ENCODE measurements at places on chromosomes 2 and 18.

- DNase-seq = no peak
These were observed 158.4 kb downstream of the FMNL2 start for GRCh38 chr2:152493417-152493816.

DNA sequence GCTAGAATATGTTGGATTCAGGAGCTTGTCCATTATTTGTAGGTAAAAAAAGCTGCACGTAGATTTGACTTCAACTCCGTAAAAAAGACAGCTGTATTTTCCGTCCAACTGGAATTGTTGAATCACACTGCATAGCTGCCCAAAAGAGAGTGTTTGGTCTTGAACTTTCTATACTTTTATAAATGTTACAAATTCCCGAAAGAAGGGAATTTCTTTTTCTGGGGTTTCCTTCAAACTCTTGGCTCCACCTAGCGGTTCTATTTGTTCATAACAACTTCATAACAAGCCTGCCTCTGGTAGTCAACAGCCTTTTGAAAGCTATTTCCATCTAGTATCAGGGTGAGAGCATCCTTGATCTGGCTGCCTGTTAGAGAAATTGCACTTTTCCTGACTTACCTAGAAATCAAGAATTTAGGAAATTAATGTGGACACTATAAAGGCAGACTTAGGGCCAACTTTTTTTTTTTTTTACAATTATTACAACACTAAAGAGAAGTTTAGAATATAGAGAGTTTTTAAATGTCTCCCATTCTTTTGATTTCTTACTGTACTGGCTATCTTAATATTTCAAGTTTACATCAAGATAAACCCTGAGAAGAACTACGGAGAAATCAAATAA is 48.1 kb downstream of the TMEM185B start:
- DNase-seq = no peak

DNA sequence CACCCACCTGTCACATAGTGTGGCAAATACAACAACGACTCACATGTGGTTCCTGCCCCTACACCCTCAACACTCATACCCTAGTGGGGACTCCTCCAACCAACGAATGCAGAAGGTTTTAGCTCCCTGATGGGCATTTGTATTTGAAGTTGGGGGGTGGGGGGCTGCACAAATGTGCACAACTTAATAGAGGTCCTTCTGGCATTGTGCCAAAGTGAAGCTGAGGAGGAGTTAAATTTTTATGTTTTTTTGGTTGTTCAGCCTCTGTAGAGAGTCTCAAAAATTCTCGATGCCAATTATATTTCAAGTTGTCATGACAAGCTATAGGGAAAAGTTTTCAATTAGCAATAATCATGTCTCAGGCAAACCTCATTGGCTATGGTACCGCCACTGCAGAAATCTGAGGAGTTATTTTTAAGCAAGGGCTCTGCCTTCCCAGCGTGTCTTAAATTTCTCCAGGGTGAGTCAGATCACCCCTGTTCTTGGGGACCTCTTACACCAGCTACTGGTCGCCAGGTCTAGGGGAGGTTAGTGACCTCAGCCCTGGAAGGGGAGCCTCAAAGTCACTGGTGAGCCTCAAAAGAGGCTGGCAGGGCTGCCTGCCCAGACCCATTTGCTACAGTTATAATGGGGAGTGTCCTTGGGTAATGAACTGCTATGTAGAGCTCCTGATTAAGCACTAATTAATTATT is 102.7 kb upstream of the TAF1B start:
- no peak for DNase-seq

DNA sequence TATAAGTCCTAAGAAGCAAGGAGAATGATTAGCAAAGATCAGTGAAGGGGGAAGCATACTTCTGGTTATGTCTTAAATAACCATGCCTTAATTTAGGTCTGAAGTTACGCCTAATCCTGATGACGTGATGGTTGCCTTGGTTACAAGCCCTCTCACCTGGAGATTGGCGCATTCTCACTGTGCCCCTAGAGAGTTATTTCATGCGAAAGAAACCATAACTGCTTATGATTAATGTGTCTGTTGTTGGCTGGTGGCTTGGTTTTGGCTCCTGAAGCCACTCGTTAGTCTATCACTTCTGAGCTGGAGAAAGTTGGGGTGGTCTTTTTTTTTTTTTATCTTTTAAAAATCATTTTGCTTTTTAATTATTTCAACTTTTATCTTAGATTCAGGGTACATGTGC is 47.0 kb downstream of the TNFRSF11A start:
- DNase-seq = no peak

- no peak for DNase-seq
These were observed 343.5 kb upstream of the NT5C1B start for GRCh38 chr2:18932853-18933252.

DNA sequence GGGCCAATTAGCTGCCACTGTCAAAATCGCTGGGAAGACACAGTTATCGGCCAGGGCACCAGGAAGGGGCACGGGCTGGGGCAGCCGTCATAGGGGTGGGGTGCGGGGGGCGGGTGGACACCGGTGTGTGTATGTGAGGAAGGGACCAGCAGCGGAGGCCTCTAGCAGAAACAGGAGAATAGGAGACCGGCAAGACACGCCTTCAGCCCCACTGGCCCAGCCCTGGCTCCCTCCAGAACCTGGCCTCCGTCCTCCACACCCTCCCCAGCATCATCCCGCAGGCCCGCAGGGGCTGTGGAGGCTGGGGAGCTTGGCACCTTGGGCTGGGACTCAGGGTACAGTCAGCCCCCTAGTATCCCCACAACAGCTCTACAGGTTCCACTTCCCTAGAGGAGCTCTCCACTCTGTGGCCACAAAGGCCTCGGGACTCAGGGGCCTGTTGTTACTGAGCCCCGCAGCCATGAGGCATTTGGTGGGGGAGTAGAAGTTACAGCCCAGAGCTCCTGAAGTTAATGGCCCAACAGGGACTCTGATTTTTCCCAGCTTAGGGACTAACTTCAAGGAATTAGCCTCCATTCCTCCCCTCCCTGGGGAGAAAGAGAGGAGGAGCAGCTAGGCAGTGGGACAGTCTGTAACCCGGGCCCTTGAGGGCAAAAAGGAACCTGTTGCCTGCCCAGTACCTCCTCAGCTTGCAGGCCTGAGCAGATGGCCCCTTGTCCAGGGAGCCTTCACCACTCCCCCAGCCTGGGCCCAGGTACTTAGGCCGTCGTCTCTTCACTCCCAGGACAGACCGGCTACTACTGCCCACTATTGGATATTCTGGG is 19.9 kb downstream of the SH2D6 start:
- no peak for DNase-seq

DNA sequence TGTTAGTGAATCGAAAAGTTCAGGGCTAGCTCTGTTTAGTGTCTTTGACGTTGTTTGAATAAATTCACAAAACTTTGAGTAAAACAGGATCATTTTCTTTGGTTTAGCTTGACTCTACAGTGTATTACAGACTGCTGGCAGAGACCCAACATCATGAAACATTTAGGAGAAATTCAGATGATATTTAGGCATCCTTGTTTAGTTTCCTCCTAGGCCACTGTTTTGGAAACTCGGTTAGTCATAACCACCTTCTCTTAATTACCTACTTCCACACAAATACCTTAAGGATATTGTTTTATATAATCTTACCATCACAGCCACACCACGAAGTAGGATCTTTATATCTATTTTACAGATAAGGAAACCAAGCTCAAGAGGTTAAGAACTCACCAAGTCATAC is 7.8 kb downstream of the LIMS1 start:
- DNase-seq = no peak

- no peak for DNase-seq
These were observed 56.4 kb downstream of the MERTK start for GRCh38 chr2:111954602-111955332.

DNA sequence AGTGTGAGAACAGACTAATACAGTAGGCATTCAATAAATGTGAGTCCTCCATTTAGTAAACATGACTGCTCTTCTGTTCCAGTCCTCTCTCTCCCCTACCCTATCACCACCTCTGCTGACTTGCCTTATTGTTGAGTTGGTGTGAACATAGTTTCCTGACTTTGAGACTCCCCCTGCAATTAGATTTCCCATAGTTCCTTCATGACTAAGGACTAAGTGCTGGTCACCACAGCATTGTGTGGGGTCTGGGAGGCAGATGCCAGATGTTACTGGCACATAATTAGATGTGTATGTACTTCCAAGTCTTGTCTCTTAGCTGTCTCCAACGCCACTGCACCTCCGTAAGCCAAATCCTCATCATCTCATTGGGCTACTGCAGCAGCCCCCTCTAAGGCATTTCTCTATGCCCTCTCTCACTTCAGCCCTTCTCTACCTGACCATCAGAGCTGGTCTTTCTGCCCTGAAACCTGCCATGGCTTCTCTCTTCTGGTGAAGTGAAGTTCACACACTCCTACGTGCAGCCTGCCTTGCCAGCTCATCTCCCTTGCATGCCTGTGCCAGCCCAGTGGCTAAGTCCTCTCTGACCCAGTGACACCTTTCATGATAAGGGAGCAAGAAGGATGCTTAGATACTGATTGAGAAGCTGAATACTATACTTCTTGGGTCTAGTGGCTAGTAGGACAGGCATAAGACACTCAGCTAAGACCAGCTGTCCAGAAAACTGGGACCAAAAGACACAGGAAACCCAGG is 81.6 kb upstream of the ALPP start:
- no peak for DNase-seq

GRCh38 chr2:220980966-220981675 is 591.0 kb downstream of the EPHA4 start:
- no peak for DNase-seq

DNA sequence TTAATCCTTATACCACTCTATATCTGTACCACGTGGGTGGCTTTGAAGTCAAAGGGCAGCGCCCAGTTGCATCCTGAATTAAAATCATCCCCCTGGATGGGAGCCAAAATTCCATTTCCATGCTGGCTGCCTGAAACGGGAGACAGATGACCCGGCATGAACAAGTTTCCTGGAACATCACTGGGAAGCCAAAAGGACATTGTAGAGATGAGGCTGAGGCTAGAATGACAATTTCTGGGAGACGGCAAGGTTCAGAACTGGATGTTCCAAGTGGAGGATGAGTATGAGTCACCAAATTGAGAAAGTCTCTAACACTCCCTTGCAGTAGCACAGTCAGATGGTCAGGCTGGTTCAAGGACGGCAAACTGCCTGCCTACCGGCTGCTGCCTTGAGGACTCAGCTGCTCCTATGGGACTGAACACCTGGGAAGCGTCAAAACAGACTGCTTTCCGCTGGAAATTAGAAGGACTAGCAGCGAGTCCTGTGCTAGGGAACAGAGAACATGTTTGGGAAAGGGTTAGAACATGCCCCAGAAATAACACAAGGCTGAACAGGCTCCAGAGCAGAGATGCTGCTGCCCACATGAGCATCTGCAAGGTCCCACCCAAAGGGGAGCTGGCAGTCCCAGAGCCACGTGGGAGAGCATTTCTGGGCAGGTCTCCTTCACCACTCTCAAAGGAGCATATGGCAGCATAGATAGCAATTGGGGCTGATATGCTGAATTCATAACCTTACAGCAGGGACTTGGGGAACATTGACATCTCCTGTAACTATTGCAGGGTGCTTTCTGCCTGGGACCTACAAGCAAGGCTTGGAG is 32.0 kb downstream of the YPEL5 start:
- no peak for DNase-seq

DNA sequence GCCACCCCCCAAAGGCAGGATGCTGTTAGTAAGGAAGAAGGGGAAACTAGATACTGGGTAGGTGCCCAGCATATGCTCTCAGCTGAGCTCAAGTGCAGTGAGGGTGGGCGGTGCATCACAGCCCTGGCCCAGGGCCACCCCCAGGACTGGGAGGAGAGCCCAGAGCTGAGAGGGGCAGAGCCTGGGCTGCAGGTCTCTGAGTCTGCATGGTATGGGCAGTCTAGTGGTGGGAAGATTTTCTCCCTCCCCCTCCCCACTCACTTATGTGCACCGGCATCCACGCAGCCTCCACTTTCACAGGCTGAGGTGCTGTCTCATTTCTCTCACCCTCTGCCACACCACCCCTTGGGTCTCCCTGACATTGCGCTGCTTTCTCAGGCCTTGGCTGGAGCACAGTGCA is 48.5 kb upstream of the CAB39 start:
- DNase-seq = no peak

- DNase-seq = no peak
These were observed 314.8 kb downstream of the TSN start for GRCh38 chr2:122070241-122070731.

GRCh38 chr18:54880395-54881105 is 52.3 kb downstream of the RAB27B start:
- no peak for DNase-seq

DNA sequence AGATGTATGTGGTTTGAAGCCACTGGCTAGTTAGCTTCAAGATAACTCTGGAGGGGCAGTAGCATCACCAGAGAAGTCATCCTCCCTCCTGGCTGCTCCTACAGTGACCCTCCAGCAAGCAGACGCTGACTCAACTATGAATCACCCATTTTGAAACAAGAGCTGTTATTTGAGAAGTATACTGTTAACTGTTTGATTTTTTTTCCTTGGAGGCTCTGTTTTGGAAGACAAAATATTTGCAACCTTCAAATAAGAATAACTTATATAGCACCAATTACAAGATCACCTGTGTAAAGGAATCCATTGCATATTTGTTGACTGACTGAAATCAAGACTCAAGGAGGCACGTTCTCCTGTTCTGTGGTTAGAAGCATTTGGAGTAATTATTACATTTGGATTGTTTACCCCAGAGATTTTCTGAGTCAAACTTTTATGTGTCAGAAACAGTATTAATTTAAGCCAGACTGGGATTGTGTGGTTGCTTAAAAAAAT is 313.8 kb downstream of the MTX2 start:
- DNase-seq = no peak

GRCh38 chr2:55621802-55622201 is 4.4 kb upstream of the PPP4R3B start:
- no peak for DNase-seq

GRCh38 chr2:12270876-12271588 is 445.7 kb upstream of the TRIB2 start:
- no peak for DNase-seq

GRCh38 chr2:106638043-106638442 is 150.9 kb downstream of the CD8B2 start:
- DNase-seq = no peak

DNA sequence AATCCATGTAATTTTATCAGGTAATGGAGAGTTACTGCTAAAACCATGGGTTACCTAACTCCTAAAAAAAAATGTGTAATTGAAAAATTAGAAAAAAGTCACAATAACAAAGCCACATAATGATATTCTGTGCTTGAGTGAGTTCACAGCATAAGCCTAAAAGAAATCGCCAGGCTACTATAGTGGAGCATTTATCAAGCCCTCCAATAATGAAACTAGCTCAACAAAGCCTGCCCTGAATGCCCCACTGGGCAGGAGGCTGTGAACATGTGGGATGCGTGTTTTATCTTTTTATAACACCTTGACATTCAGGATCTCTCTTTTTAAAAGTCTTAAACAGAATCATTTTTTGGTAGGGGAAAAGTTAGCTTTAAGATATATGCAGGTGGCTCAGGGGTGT is 86.3 kb downstream of the KCTD18 start:
- DNase-seq = no peak

All from chondrocyte (in vitro differentiated cells).